ENCODE measurements at places on chromosomes 5 and 9. TPM values are rescaled to one million over a fixed set of nuclear protein-coding genes. Genes with fewer than 3 reads are reported as not detected.

DNA sequence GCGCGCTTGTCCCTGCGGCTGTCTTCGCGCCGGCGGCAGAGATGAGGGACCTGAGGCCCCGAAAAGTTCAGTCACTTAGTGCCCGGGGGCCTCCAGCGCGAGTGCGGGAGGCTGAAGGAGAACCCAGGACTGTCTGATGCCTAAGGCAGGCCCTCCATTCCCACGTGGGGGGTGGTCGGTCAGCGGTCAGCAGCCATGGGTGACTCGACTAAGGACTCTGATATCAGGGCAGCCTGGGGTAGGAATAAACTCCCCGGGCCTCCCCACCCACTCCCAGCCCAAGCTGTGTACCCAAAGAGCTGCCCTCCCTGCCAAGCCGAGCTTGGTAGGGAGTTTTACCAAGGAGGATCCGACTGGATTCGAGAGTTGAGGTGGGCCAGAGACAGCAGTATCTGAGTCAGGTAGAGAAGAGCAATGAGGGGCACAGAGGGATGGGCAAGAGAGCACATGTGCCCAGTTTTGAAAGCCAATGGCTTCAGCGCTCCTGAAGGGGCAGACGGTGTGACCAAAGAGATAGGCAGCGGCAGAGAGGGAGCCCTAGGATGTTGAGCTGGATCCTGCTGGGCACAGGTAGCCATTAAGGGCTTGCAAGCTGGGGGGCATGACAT, 787 bp downstream of the FGFR4 start:
- DNase-seq = no peak

DNA sequence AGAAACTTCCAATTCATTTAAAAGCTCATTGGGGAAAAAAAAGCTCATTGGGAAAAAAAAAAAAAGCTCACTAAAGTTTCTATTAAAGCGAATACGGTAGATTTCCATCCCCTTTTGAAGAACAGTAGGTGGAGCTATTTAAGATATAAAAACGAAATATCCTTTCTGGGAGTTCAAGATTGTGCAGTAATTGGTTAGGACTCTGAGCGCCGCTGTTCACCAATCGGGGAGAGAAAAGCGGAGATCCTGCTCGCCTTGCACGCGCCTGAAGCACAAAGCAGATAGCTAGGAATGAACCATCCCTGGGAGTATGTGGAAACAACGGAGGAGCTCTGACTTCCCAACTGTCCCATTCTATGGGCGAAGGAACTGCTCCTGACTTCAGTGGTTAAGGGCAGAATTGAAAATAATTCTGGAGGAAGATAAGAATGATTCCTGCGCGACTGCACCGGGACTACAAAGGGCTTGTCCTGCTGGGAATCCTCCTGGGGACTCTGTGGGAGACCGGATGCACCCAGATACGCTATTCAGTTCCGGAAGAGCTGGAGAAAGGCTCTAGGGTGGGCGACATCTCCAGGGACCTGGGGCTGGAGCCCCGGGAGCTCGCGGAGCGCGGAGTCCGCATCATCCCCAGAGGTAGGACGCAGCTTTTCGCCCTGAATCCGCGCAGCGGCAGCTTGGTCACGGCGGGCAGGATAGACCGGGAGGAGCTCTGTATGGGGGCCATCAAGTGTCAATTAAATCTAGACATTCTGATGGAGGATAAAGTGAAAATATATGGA, at the start of gene PCDHGA12:
PCDHGA12 (plus strand) TSS at position 176 of the 782 bp plus-strand sequence; CDS start at position 429, 253 bp downstream.
- peak; percentile 6 for DNase-seq

DNA sequence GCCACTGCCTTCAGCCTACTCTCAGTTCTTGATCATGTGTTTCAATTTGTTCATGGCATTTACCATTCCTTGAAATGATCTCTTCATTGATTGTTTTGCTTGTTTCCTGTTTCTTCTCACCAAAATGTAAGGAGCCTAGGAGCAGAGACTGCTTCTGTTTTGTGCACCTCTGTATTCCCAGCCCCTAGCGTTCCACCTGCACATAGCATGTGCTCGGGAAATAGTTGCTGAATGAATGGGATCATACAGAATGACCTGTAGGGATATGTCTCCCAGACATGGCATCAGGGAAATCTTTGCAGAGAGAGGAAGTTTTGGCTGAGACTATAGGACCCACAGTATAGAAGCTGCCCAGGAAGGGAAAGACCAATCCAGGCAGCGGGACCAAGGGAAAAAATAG, 6.2 kb upstream of the CERCAM start:
- no peak for DNase-seq

GRCh38 chr5:173740400-173740799, 124.0 kb upstream of the BOD1 start:
- DNase-seq = no peak

DNA sequence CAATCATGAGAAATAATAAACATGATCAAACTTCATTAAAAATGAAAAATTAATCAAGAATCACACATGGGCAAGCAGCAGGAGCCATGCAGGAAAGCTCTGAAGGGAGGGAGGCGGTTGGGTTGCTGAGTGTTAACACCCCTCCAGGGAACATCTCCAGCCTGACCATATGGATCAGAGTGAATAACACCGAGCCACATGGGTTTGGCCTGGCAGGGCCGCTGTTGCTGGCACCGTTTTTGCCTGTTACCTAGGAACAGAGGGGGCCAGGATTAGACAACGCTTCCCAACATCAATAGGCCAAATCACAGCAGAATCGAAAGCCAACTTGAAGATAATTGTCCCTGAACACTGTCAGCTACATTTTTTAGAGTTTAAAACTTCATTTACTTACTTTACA, 160.2 kb downstream of the DENND1A start:
- DNase-seq = no peak

DNA sequence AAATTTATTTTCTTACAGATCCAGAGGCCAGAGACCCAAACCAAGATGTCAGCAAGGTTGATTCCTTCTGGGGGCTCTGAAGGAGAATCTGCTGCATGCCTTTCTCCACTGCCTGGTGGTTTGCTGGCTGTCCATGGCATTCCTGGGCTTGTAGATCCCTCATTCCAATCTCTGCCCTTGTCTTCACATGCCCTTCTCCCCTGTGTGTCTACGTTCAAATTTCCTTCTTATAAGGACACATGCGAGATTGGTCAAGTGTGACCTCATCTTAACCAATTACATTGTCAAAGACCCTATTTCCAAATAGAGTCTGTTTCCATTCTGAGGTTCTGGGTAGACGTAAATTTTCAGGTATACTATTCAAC, 84.5 kb upstream of the RAI14 start:
- peak; percentile 11 for DNase-seq

DNA sequence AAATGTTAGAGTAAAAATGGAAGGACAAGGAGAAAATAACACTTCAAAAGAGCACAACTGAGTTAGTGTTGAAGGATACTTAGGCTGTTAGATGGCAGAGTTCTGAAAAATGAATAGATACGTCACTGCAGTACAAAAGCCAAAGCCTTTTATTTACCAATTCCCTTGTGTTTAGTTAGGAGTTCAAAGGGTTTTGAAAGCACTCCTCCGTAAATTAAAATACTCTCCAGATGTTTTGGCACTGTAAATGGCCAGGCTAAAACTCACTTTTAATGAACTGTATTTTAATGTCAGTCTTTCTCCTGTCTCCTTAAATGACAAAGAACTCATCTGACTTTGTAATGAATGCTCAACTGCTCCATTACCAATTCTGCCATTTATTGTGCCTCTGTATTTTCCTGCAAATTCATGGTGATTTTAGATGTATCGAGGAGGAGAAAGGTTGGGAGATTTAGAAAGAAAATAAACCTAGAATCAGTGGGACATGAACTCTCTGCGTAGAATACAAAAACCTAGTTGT, 1727.2 kb downstream of the MAT2B start:
- no peak for DNase-seq

- DNase-seq = no peak
Measured at GRCh38 chr9:119792242-119792641, 423.0 kb upstream of the BRINP1 start.

GRCh38 chr9:88198341-88198807, 60.1 kb upstream of the SPATA31C2 start:
- DNase-seq = peak; percentile 79

GRCh38 chr5:81409361-81409760, 15.4 kb upstream of the ACOT12 start:
- no peak for DNase-seq

DNA sequence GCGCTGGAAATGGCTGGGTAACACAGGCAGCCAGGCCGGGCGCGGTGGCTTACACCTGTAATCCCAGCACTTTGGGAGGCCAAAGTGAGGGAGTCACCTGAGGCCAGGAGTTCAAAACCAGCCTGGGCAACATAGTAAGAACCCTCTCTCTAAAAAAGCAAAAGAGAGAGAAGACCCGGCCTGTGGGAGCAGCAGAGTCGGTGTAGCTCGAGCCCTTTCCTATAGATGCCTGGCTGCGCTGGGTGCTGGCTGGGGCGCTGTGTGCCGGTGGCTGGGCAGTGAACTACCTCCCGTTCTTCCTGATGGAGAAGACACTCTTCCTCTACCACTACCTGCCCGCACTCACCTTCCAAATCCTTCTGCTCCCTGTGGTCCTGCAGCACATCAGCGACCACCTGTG, 9.2 kb downstream of the UCK1 start:
- DNase-seq = no peak

GRCh38 chr5:168275940-168276339, 15.5 kb upstream of the WWC1 start:
- DNase-seq = no peak

GRCh38 chr5:170151097-170151831, 45.6 kb downstream of the FOXI1 start:
- peak; percentile 100 for DNase-seq

DNA sequence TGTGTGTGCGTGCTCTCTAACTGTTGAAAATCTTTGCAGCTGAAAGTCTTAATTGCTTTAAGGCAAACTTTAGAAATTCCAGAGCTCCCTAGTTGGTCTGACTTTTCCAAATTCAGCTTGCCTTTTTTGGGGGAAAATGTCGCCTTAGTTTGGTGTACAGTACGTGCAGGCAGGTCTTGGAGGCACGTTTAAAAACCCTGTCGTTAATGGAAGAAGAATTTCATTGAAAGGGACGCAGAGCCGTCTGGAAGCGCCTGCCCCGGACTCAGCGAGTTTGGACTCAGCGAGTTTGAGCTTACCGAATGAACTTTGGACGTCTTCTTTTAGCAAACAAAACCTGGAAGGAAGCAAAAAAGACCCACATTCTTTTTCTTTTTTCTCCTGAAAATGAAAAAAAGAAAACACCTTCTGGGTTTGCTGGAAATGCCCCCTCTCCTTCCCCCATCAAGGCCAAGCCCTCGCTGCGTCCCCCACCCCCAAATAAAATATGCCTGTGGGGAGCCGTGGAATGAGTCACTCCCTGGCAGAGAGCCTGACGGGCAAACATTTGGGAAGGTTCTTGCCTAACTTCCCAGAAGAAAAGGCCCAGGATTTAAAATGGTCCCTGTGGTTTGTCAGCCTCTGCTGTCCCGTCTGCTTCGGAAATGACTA, 1.5 kb downstream of the NEK6 start:
- DNase-seq = peak; percentile 91

GRCh38 chr5:72760259-72760658, 56.2 kb upstream of the TNPO1 start:
- peak; percentile 45 for DNase-seq

GRCh38 chr5:139379626-139380449, 3.3 kb downstream of the SLC23A1 start:
- no peak for DNase-seq

GRCh38 chr9:71844808-71845207, 66.2 kb downstream of the ABHD17B start:
- DNase-seq = no peak

- DNase-seq = no peak
Measured at GRCh38 chr5:108867656-108868055, 120.0 kb downstream of the FER start.

- peak; percentile 47 for DNase-seq
Measured at GRCh38 chr9:122228568-122229484, at the start of gene LHX6. LHX6 (minus strand) TSS chr9:122228957; CDS start chr9:122228740, 217 bp downstream.

- DNase-seq = peak; percentile 30
Measured at GRCh38 chr9:4489919-4490704, at the start of gene SLC1A1. SLC1A1 (plus strand) TSS chr9:4490468; CDS start chr9:4490680, 212 bp downstream.

Gene PCDHGA9
- 2.8 TPM for total RNA-seq

Gene GABRP
- not detected for total RNA-seq

Gene KCNMB1
- total RNA-seq = not detected

Gene PPP3R2
- total RNA-seq = not detected

Gene RNF38
- 8.9 TPM for total RNA-seq

Gene SYNPO
- total RNA-seq = 9.0 TPM

Gene TEX53
- not detected for total RNA-seq
